ENCODE measurements at places on chromosomes 2 and 18.

DNA sequence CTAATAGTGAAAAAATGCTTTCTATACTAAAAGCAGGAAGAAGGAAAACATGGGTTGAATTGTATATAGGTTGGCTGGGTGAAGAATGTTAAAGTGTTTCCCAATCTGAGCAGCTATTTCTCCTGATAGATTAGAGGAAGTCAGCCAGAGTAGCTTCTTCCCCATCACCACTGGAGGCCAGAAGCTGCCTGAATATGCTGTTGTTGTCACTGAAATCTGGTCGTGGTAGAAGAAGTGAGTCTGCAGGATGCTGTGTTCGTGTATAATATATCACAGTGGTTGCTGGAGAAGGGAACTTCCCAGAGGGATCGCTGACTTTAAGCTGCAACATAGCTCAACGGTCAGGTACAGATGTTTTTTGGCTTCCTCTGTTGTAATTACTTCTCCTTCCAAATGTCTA lies 247.5 kb upstream of the LRATD1 start:
- peak; percentile 19 for DNase-seq

DNA sequence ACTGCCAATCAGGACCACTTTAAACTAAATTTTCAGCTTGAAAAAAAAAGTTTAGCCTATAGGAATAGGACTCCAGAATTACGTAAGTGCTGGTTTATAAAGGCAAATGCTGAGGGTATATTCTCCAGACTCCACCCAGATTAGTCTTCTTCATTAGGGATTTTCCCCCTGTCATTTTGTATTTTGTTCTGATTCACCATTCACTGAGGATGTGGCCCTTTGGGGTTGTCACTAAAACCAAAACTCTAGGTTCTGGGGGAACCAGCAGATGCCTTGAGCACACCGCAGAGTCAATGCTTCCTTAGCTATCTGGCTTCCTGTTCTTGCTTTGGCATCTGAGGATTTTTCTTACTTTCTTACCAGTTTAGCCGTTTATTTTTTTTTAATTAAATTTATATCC lies 10.5 kb downstream of the SCYGR4 start:
- no peak for DNase-seq

- no peak for DNase-seq
Observed at GRCh38 chr18:54857499-54857898, 29.2 kb downstream of the RAB27B start.

DNA sequence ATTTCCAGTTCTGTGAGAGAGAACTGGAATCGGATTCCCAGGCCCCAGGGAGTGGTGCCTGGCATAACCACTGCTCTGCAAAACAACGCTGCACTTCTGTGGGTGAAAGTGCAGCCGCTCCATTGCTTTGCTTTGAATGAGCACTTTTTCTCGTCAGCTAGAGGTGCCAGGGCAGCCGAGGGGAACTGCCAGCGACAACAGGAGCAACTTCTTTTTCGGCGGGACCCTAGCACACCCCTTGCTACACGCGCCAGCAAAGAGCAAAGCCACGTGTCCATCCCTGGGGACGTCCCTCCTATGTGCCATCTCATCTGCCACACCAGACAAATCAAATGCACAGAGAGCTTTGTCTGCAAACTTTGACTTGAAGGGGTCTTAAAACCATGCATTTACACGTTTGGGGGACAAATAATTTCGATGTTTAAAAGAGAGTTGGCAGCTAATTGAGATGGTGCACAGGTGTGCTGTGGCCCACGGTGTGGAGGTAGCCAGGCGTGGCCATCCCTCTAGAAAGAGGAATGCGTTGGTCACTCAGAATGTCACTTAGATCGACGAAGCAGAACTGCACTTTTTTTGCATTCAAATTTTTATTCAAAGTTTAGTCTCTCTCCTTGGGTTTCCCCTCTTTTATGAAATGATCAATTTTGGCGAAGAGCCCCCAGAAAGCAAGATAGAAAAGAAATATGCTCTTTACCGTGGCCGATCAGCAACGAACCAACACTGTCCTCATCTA lies 151.8 kb downstream of the MBP start:
- DNase-seq, result no peak

- no peak for DNase-seq
Observed at GRCh38 chr18:3791238-3791637, 341.3 kb downstream of the TGIF1 start.

GRCh38 chr2:207970826-207971180 lies 54.5 kb downstream of the PLEKHM3 start:
- no peak for DNase-seq

Data from fibroblast of mammary gland (primary cell).